Keratinocyte (primary cell): ENCODE measurements at places on chromosomes 7 and 10. TPM values are rescaled to one million over a fixed set of nuclear protein-coding genes. Genes with fewer than 3 reads are reported as not detected.

GRCh38 chr7:23183279-23184012 is 1.6 kb downstream of the NUP42 start:
- DNase-seq: no peak

Gene HTRA1
- polyA plus RNA-seq: 353 to 506 TPM (median 412 TPM) in 3 replicates

Gene HPS1
- 39.4 to 54.6 TPM (median 43.2 TPM) in 3 replicates for polyA plus RNA-seq

- DNase-seq: peak; percentile 52
These were observed 37.8 kb upstream of the PSAP start for GRCh38 chr10:71888623-71889387.

DNA sequence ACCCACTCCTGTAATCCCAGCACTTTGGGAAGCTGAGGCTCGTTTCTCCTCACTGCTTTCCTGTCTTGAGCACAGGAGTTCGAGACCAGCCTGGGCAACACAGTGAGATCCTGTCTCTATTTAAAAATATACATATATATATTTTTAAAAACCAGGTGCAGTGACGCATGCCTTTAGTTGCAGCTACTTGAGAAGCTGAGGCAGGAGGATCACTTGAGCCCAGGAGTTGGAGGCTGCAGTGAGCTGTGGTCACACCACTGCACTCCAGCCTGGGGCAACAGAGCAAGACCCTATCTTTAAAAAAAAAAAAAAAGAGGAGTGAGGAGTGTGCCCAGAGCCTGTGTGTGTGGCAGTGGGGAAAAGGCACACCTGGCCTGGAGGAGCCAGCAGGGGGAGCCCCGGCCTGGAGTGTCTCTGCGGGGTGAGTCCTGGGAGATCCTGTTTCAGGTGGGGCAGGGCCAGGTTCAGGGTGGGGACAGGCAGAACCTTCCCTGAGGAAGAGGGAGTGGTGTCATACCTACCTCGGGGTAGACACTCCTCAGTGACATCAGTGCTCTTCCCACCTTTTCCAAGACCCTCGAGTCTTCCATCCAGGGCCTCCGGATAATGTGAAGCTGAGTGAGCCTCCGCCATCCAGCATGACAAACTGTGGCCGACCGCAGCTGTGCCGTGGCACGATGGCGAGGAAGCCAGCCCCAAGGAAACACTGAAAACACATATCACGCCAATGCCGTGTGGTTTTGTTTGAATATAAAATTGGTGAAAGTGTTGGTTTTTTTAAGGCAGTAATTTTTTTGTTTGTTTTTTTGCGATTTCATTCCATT is 9.0 kb upstream of the ARPC1B start:
- no peak for DNase-seq
